ENCODE measurements at places on chromosomes 4 and X. TPM values are rescaled to one million over a fixed set of nuclear protein-coding genes. Genes with fewer than 3 reads are reported as not detected.

ZNF81 gene
- 15.6 TPM for total RNA-seq

NAA10 gene
- 35.3 TPM for total RNA-seq

RHOH gene
- 1.8 TPM for total RNA-seq

RTL3 gene
- 0.16 TPM for total RNA-seq

SMIM10L2A gene
- total RNA-seq, result 6.0 TPM

TMPRSS11F gene
- not detected for total RNA-seq

ASMTL gene
- 22.1 TPM for total RNA-seq

HEPH gene
- 55.7 TPM for total RNA-seq

CSTF2 gene
- 22.9 TPM for total RNA-seq

NAP1L3 gene
- total RNA-seq, result 48.2 TPM

WFS1 gene
- 33.5 TPM for total RNA-seq

CENPVL1 gene
- 0.71 TPM for total RNA-seq

MGAT4D gene
- not detected for total RNA-seq

STAP1 gene
- total RNA-seq, result 0.44 TPM

DCAF8L2 gene
- total RNA-seq, result not detected

GLRA2 gene
- total RNA-seq, result 13.6 TPM

All from camera-type eye (tissue), 1 donor.